SHP77 treated with DMSO at 0.1 percent for 48 hours (cell line): ENCODE measurements at places on chromosomes 4 and X.

DNA sequence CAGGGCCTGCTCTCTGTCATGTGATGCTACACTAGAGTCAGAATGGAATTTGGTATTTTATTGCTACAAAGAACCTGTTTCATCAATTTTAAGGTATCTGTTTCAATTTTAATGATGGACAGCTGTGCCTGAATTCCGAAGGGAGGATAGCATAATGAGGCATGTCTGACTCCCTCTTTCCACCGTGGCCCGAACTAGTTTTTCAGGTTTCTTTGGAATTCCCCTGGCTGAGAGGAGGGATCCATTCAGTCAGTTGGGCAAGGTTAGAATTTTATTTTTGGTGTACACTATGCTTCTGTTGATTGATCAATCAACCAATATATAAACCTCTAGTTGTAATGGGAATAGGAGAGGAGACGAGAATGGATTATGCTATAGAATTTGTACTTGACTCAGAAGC is 761.8 kb downstream of the FAM133A start:
- no peak for DNase-seq

GRCh38 chrX:50913520-50913919 is 3.0 kb downstream of the BMP15 start:
- no peak for DNase-seq

GRCh38 chrX:133850399-133850798 is 135.0 kb downstream of the GPC3 start:
- no peak for DNase-seq

- DNase-seq = no peak
Observed at GRCh38 chrX:106246511-106246910, 78.4 kb downstream of the PWWP3B start.

DNA sequence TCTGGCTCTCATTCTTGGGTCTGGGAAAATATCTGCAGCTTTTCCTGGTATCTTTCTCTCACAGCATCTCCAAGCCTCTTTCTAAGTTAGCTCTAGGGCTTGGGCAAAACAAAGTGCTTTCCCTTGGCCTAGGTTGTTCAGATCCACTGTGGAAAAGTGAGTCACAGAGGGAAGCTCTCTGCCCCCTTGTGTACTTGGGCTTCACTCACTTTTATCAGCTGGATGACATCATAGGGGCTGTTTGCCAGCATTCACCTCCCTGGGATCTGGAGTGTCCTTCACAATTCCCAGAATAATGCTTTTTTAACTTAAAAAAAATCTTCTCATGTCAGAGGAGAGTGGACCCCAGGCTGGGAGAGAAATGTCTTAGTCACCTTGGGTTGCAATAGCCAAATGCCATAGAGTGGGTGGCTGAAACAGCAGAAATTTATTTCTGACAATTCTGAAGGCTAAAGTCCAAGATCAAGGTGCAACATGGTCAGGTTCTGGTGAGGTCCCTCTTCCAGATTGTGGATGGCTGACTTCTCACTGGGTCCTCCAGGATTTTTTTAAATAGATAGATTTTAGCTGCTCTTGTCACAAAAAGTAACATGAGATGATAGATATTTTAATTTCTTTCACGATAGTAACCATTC is 247.8 kb downstream of the SH2D1A start:
- no peak for DNase-seq

- DNase-seq = no peak
Observed at GRCh38 chr4:47543331-47543730, 58.3 kb downstream of the ATP10D start.

GRCh38 chr4:165476214-165477098 is 97.6 kb downstream of the CPE start:
- DNase-seq = no peak

GRCh38 chr4:155497306-155497705 is 120.5 kb upstream of the MAP9 start:
- DNase-seq = no peak

- DNase-seq = no peak
Observed at GRCh38 chr4:118076958-118077766, 42.9 kb downstream of the NDST3 start.

DNA sequence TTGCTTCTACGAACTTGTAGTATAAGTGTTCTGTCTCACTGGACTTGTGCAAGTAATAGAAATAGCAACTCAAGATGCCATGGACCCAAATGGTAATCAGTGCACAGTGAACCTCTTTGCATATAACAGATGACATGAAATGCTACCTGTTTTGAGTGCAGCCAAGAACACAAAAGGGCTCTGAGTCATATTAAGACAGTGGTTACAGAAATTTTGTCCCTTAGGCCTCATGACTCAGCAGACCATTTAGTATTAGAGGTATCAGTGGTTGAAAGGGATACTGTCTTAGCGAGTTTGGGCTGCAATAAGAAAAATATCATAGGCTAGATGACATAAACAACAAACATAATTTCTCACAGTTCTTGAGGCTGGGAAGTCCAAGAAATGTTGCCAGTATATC is 502.9 kb upstream of the PCDH10 start:
- DNase-seq = no peak

DNA sequence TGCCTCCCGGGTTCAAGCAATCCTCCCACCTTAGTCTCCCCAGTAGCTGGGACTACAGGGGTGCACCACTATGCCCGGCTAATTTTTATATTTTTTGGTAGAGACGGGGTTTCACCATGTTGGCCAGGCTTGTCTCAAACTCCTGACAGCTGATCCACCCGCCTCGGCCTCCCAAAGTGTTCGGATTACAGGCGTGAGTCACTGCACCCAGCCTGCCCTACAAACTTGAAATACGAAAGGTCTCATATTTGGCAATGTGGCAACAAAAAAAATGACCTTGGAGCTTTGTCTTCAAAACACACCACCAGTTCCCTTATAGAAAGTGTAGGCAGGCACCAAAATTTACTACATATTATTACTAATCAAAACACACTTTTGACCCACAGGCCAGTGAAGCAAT is 22.9 kb upstream of the PTCHD1 start:
- DNase-seq = no peak

GRCh38 chr4:125321709-125322365 is 7.1 kb downstream of the FAT4 start:
- no peak for DNase-seq

- DNase-seq = no peak
Observed at GRCh38 chr4:107212565-107212964, 176.5 kb upstream of the DKK2 start.

GRCh38 chr4:51890760-51891159 is 47.8 kb downstream of the DCUN1D4 start:
- DNase-seq = no peak

GRCh38 chr4:147477439-147477838 is 3.5 kb upstream of the EDNRA start:
- no peak for DNase-seq

GRCh38 chr4:88878642-88879041 is 178.3 kb downstream of the FAM13A start:
- no peak for DNase-seq

- no peak for DNase-seq
Observed at GRCh38 chr4:107467461-107467860, 252.6 kb downstream of the PAPSS1 start.

DNA sequence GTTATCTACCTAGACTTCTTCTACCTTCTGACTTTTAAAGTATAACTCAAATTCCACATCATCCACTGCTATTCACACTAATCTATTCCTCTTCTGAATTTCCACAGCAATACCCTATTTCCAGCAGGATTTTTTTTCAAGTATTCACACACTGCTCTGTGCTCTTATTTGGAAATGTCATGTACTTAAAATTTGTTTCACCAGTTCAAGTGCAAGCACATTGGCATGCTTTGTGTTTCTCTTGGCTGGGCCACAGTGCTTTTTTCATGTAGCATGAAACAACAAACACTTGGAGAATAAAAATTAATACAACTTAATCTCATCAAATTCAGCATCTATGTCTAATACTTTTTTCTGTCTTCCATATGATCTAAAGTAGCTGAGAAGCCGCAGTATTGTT is 161.8 kb upstream of the PCDH18 start:
- DNase-seq = no peak

GRCh38 chr4:143437937-143438336 is 75.6 kb upstream of the SMARCA5 start:
- DNase-seq = no peak

DNA sequence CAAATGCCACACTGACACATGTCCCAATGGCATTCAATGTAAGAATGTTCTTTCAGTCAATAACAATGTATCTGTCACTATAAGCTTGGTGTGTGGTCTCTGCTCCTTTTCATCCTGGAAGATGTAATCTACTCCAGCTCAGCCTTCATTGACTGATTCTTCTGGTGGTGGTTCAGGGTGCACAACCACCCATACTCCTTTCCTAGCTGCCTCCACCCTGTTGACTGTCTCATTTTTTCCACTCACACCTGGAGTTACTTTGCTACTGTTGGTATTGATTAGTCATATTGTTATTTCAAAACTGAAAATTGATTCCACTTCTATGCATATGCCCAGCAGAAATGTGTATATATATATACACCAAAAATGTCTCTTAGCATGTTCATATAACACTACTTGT is 140.5 kb downstream of the ASB9 start:
- no peak for DNase-seq

DNA sequence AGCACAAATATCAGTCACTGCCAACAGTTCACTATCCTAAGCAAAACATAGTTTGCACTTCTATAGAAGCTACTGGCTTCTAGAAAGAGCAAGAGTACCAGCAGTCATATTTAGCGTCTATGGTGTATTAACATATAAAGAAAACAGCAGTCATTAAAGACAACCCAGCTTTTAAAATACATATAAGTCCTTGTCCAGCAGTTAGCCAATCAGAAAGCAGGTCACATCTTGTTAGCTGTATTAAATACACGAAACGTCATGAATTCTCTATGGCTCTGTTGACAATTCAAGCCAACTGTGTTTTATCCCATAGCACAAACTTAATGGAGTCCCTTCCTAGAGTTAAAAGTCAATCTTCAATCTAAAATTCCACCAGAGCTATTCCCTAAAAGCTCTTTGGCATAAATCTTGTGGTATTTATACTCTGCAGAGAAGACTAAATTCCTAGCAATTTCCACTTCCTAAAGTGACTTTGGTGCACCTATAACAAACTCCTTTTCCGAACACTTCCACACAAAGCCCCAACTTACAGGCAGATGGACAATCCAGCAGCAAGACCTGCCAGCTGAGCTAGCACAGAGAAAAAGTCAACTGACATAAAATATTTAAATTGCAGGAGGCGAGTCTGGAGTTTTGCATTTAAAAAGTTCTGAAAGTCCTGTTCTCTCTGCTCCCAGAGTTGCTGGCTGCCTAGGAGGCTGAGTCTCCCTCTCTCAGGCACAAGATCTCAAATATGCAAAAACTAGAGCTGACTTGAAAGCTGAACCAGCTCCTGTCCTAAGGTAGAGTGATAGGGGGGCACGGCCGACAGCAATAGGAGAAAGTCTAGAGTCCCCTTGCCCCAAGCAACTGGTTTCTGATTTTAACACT is 1.3 kb downstream of the LDB2 start:
- DNase-seq = no peak

- DNase-seq = no peak
Observed at GRCh38 chrX:24380262-24381187, 20.1 kb downstream of the SUPT20HL1 start.

DNA sequence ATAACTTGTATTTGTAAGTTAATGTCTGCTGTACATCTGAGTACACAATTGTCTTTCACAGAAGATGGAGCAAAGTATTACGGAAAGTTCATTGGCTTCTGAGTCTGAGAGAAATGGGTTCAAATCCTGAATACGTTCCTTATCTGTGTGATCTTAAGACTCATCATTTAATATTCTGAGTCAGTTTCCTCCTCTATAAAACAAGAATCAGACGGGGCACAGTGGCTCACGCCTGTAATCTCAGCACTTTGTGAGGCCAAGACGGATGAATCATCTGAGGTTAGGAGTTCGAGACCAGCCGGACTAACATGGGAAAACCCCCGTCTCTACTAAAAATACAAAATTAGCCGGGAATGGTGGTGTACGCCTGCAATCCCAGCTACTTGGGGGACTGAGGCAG is 57.8 kb downstream of the APBB2 start:
- no peak for DNase-seq

GRCh38 chr4:76605099-76605563 is 170.1 kb downstream of the SHROOM3 start:
- no peak for DNase-seq

DNA sequence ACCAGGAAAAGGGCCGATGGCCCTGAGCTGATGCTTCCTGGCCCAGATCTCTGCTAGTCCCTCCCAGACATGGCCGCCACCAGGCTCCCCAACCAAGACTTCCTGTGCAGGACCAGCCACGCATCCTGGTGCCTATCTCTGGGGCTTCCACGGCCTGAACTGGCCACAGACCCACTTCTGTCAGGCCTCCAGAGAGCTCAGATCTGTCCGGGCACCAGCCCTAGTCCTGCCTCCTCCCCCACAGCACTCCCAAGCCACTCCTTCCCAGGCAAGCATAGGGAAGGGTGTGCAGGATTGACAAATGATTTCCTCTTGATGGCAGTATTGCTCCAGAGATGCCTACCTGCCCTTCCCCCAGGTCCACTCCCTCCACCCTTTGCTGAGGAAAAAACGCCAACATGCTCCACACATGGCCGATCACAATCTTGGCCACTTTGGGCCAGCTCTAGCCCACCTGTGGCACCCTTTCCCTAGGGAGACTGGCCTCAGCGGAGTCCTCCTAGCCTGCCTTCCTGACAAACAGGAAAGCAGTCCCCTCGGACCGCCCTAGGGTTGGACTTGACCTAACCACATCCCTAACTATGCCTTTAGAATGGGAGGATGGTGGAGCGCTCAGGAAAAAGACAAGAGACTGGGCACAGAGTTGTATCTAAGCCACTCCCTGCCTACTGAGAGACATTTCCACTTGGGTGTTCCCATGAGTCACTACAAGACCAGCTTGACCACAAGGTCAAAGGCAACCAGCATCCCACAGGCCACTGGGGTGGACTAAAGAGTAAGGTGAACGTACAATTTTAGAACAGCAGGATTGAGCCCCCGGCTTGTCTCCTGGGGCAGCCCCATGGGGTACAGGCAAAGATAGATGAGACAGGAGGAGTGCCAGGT is 277.5 kb upstream of the AGTR2 start:
- DNase-seq = no peak

- DNase-seq = no peak
Observed at GRCh38 chrX:139725720-139726119, 17.8 kb upstream of the MCF2 start.

- no peak for DNase-seq
Observed at GRCh38 chr4:85697854-85698253, 222.9 kb downstream of the ARHGAP24 start.

GRCh38 chrX:101676571-101676970 is 16.9 kb upstream of the ARMCX2 start:
- DNase-seq = no peak

DNA sequence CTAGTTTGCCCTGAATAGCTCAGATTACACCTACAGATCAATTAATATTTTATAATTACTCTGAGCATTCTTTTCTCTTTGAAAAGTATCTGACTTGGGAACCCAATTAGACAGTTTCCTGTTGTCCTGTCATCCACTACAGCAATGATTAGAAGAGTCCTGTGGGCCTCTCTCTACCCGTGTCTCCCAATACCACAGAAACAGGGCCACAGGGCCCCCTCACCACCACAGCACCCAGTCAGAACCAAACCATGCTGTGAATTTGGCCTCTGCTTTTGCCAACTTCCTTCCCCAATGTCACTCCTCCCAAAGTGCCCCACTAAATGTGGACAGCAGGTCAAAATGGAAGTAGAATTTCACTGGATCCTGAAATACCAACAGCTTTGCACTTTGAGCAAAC is 10.3 kb downstream of the USP46 start:
- DNase-seq = no peak
